Activated T-cell treated with anti-CD3 and anti-CD28 coated beads, Interleukin-2, amount 50 U/mL, for 24 hours (primary cell): ENCODE measurements at places on chromosomes 11 and 22.

DNA sequence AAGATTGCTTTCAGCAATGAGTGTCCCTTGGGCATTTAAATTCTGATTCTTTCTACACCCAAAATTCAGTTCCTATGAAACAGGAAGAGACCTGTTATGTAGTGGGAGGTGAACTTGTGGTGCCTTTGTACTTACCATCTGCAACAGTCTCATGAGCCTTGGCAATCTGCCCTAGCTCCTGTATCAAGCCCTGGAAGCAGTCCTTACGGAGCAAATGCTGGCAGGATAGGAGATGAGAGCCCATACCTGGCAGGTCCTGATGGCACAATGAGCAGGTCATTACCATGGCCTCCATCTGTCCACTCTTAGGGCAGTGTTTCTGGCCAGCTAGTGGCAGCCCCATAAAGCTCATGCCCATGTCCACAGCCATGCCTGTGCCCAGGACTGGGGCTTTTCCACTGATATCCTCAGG lies 10.8 kb downstream of the TRIM66 start:
- no peak for DNase-seq

DNA sequence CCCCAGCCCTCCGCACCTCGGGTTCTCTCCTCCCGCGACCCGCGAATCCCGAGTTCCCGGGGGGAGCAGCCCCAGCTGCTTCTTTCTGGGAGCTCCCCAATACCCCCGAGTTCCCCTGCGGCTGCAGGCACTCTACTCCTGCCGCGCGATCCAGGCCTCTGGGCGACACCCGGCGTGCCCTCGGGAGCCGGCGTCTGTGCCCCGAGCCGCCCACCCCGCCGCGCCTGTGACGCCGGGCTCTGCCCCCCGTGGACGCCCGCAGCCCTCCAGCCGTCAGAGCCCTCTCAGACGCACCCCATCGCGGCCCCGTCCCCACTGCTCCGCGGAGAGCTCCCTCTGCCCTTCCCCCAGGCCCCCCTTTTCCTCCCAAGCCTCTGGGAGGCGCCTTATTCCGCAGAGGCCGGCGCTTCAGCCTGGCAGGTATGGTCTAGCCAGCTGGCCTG lies 422 bp downstream of the GLB1L2 start:
- no peak for DNase-seq

DNA sequence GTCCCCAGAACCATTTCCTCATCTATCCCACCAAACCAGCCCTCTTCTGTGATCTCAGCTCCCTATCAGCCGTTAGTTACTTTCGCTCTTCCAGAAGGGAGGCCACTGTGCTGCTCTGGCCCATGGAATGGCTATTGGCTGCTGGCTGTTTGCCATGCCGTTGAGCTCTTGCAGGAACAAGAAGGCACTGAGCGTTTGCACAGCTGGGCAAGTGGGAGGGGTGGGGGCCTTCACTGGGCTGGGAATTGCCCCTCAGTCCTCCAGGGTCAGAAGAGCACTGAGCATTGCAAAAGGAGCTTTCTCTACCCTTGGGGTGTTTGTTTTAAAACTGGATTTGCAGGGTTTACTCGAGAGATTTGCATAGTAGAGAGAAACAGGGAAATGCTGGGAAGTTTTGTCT lies 129.0 kb upstream of the PARVA start:
- DNase-seq = no peak

DNA sequence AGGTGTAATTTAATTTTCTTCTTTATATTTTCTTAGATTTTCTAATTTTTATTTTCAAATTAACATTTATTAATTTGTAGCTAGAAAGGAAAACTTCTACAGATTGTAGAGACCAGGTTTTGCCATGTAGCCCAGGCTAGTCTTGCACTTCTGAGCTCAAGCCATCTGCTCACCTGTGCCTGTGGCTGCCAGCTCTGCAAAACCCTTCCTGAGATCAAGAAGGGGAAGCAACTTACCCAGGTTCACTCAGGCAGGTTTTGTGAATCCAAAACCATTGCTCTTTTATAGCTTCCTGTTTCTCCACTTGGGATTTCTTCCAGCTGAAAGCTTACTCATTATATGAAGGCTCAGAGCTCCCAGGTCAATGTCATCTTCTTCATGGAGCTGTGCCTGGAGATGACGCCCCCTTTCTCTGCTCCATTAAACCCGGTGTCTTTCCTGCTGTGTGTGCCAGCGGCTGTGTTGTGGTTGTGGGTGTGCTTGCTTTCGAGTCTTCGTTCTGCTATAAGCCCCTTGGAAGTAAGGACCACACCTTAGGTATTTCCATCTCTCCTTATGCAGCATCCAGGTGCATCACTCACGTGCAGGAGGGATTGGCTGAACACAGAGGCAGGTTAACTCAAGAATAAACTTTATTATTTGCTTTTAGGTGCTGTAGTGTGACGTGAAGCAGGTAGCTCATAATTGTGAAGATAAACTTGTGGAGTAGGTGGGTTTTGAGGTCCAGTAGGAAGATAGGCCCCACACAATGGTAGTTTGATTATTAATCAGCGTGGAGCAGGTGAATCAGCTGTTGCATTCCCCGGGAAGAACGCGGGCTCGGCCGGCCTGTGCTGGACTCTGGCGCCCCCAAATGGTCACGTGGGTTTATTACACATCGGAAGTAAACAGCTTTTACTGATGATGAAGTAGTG lies 42.2 kb upstream of the INCENP start:
- DNase-seq = peak; percentile 83

DNA sequence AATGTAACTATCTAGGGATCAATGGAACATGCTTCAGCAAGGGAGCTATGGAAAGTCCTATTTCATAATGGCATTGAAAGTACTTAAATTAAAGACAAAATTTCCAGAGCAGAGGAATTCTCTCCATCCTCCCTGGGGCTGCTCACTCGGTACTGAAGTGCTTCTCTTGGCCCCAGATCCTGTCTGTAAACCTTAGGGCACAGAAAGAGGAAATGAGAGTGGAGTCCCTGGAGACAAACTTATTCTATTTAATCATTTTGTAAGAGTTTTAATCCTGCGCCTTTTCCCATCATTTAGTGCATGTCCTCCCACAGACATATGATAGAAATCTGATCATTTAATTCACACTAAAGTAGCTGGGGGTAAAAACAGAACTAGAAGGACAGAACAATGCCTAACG lies 20.9 kb upstream of the PAMR1 start:
- no peak for DNase-seq

DNA sequence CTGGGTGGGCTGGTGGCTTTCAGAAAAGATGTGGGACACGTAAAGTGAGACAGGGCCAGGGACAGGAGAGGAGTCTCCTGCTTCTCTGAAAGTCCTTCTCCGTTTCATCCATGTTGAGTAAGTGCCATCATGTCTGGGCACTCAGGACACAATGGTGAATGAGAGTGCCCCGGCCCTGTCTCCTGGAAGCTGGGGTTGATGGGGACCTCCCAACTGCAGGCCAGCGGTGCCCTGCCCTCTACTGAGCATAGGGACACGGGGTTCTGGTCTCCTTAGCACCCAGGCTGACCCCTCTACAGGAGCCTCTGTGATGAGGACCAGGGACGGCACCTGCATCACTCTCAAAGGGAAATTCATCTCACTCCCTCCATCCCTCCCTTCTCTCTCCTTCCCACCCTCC lies 772.3 kb downstream of the BRD1 start:
- DNase-seq = no peak

DNA sequence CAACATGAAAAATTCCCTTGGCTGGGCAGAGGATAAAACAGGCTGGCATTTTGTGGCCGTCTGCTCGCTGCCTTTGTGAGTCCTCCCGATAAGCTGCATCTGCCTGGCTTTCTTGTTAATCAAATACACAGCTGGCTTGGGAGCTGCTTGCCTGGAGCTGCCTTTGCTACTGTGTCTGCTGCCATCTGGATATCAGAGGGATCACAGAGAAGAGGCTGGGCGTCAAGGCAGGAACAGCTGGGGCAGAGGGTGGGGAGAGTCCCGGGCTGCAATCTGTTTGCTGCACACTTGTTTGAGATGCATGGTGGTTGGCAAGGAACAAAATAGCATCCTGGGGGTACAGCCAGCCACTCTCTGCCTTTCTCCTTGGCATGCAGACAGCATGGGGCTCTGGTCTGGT lies 36.0 kb downstream of the COMMD9 start:
- no peak for DNase-seq

DNA sequence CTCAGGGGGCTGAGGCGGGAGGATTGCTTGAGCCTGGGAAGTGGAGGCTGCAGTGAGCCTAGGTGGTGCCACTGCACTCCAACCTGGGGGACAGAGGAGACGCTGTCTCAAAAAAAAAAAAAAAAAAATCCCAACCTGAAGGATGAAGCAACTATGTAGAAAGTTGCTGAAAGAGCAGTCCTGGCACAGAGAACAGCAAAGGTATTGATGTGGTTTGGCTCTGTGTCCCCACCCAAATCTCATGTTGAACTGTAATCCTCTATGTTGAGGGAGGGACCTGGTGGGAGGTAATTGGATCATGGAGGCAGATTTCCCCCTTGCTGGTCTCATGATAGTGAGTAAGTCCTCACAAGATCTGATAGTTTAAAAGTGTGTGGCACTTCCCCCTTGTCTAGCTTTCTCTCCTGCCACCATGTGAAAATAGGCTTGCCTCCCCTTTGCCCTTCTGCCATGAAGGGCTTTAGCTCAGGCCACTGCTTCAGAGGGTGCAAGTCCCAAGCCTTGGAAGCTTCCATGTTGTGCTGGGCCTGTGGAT lies 10.7 kb upstream of the SERPING1 start:
- no peak for DNase-seq

- DNase-seq = no peak
Observed at GRCh38 chr22:28141614-28142013, 222.6 kb upstream of the PITPNB start.

DNA sequence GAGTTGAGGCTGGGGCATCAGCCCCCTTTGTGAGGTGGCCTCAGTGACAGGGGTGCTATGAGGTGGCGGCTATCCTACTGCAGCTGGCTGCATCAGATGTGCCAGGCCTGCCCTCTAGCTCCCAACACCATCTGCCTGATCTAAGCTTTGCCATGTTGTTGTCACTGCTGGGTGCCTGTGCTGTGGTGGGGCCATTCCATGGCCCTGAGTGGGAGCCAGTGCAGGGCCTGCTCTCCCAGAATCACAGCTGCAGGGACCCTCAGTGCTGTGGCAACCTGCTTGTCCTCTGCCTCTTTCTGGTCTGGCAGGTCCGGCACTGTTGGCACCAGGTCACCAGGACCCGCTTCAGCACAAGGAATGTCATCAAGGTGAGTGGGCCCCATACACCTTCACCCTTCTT lies 1.8 kb upstream of the SNU13 start:
- DNase-seq = no peak

DNA sequence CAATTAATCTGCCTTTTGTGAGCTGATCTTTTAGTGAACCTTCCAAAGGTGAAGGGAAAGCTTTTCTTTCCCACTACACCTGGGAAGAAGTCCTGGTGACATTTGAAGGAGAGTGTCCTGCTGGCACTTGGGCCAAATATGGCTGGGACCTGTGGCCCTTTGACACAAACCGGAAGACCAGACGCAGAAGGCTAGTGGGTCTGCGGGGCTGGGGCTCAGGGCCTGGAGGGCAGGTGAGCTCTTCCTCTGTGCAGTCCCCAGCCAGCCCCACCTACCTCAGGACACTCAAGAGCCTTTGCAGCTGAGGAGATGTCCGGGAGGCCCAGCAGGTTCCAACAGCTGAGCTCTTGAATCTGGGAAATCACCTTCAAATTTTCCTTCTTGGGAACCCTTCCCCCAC lies 138.0 kb upstream of the THY1 start:
- DNase-seq = no peak

GRCh38 chr22:17910561-17911311 lies 113.6 kb downstream of the MICAL3 start:
- no peak for DNase-seq
